ENCODE measurements at places on chromosomes 6 and 20.

- DNase-seq = no peak
Measured at GRCh38 chr6:11659757-11660156, 118.8 kb downstream of the ADTRP start.

DNA sequence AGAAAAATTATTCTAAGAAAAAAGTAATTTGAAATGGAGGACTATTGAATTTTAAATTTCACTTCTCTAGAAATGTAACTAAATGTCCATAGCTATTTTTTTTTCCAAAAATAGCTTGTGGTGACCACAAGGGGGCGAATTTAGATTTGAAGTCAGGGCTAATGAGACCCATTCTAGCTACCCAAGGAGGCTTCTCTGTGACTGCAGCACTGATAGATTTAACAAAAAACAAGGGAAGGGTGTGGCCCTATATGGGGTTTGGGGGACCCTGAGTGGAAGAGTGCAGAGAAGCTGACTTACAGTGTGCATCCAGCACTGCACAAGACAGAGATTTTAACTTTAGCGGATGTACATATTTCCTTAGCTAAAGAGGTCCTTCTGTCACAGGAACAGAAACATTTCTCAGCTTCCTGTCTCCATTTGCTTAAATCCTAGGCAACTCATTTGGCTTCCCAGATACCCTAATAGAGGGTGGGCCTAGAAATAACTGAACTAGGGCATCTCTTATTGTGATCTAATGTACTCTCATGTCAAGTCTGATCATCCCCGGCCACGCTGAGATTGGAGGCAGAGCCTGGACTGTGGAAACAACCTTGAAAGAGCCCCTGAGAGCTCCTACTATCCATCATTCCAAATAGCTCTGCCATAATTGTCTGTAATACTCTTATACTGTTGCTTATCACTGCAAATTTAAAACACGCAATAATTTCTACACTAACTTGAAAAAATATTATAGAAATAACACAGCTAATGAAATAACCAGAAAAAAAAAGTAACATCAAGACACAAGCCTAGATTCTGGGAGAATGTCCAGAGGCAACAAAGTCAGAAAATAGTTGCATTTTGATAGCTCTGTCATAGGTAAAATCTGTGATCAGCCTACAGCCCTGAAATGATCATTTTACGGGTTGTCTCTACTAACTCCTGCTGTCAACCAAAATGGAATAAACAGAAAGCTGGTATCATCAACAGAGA is 93.6 kb downstream of the SNAP91 start:
- DNase-seq = peak; percentile 98

DNA sequence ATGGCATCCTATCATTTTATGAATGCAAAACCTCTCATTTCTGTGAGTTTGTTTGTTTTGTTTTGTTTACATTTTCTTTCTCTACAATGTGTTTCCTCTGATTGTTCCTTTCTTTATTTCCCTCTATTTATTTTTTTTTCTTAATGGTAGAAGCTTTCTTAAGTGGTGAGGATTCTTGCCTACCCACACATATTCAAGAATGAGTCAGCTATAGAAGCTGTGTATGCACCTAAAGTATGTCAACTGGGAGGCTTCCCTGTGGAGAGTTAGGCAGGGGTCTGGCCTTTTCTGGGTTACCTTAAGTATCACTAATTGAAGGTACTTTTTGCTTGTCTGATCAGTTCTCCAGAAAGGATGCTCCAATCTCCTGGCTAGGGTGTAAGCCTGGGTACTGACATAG is 354.0 kb downstream of the ESR1 start:
- no peak for DNase-seq

- no peak for DNase-seq
Measured at GRCh38 chr20:13271098-13271497, 50.0 kb downstream of the ISM1 start.

GRCh38 chr6:138101946-138102731 is 5.1 kb downstream of the PERP start:
- no peak for DNase-seq

- no peak for DNase-seq
Measured at GRCh38 chr6:118959903-118960302, 24.9 kb upstream of the MCM9 start.

- DNase-seq = no peak
Measured at GRCh38 chr6:142550310-142551063, 248.7 kb downstream of the ADGRG6 start.

DNA sequence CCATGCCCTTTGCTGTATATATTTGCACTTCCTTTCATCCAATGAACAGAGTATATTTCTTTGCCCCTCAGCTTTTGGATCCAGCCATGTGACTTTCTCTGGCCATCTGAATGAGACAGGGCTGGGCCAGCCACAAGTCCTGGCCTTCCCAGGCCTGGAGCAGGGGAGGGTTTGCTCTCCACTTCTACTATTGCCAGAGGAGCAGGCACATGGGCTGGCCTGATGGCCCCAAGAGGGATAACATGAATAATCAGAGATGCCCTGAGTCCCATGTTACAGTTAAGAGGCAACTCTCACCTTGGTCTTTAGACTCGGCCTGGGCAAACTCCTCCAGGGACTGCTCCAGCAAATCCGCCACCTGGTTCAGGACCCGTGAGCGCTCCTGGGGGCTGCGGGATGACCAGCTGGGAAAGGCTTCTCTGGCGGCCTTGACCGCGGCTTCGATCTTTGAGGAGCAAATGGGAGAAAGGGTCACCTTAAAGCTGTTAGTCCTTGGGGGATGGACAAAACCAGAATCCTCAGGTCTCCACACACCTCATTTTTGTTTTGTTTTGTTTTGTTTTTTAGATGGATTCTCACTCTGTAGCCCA is 6.3 kb downstream of the ALDH8A1 start:
- DNase-seq = no peak

DNA sequence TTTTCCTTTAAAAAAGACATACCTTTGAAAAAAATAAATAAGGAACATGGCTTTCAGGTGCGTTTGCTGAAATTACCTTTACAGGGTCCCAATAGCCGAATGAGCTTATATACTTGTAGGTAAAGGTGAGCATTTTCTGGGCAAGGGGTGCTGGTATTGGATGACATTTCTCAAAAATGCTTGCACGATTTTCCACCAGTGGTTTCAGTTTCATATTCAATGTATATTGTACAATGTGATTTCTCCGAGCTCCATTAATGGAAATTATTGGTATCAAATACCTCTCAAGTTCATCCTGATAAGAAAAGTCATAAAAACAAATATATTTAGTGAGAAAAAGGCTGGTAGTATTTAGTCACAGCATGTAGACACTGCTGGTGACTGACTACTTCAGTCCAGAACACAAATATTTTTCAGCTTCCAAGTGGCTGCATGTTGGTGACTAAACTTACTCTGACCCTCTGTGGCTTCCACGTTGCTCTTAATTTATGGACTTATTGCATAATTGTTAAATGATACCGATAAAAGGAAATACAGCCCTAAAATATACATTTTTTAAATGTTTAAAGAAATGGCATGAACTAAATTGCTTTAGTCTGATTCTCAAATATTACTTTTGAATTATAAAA is 32.9 kb upstream of the ZBTB24 start:
- no peak for DNase-seq

DNA sequence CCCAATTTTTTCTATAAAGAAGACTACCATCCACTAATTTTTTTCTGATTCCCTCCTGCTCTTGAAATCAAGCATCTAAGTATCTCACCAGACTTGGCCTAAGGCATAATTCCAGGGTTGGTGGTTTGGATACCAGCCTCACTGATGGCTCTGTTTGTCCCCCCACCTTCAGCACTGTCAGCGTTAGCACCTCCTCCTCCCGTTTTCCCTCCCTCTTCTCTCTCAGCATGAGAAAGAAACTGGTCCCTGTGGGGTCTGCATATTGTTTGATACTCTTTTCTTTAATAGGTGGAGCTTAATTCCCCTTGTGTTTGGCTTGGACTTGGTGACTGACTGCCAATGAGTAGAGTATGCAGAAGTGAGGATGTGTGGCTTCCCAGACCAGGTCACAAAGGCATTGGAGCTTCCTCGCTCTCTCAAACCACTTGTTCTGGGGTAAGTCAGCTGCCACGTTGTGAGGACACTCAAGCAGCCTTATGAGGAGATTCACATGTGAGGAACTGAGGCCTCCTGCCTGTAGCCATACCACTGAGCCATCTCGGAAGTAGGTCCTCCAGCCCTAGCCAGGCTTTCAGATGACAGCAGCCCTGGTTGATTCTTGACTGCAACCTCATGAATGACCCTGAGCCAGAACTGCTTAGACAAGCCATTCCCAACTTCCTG is 65.2 kb downstream of the RIOK1 start:
- DNase-seq = no peak

DNA sequence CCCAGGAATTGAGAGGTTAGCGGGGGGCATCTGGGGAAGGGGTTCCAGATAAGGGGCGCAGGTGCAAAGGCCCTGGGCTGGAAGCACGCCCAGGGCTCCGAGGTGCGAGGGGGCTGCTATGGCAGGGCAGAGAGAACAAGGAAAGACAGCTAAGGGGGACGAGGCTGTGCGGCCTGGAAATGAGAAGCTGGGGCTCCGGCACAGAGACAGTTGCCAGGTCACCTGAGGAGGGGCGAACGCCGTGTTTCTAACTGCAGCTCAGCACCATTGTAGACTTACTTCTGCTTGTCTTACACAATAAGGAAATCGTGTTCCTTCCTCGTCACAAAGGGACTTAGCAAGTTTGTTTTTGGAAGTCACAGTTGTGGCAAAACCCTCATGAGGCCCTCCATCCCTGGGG is 68.9 kb upstream of the TBXT start:
- DNase-seq = no peak

GRCh38 chr6:158536084-158536890 is 23.6 kb upstream of the TMEM181 start:
- peak; percentile 81 for DNase-seq

- no peak for DNase-seq
Measured at GRCh38 chr20:6974838-6975237, 207.4 kb downstream of the BMP2 start.
